ENCODE measurements at places on chromosomes 5 and 9. TPM values are rescaled to one million over a fixed set of nuclear protein-coding genes. Genes with fewer than 3 reads are reported as not detected.

- no peak for DNase-seq
- no peaks in the 10 kb centered on the region for H3K36me3 ChIP-seq
- H3K27me3 ChIP-seq: no peaks in the 10 kb centered on the region
- no peak overlapping the region for H3K4me3 ChIP-seq
These were observed 1028.5 kb downstream of the CDH18 start for GRCh38 chr5:18959535-18959934.

- peak overlapping the region; percentile 56 for H3K4me3 ChIP-seq
- H3K27ac ChIP-seq: no peak overlapping the region
- no peak for DNase-seq
These were observed 730 bp downstream of the ZMYND19 start for GRCh38 chr9:137589441-137590122.

GRCh38 chr5:43192558-43193180 is 644 bp downstream of the NIM1K start:
- H3K4me3 ChIP-seq: peak overlapping the region; percentile 39
- H3K27me3 ChIP-seq: no peaks in the 10 kb centered on the region
- H3K4me1 ChIP-seq: peaks cover 8% of the 10 kb centered on the region
- H3K36me3 ChIP-seq: no peaks in the 10 kb centered on the region
- peak; percentile 42 for DNase-seq

DNA sequence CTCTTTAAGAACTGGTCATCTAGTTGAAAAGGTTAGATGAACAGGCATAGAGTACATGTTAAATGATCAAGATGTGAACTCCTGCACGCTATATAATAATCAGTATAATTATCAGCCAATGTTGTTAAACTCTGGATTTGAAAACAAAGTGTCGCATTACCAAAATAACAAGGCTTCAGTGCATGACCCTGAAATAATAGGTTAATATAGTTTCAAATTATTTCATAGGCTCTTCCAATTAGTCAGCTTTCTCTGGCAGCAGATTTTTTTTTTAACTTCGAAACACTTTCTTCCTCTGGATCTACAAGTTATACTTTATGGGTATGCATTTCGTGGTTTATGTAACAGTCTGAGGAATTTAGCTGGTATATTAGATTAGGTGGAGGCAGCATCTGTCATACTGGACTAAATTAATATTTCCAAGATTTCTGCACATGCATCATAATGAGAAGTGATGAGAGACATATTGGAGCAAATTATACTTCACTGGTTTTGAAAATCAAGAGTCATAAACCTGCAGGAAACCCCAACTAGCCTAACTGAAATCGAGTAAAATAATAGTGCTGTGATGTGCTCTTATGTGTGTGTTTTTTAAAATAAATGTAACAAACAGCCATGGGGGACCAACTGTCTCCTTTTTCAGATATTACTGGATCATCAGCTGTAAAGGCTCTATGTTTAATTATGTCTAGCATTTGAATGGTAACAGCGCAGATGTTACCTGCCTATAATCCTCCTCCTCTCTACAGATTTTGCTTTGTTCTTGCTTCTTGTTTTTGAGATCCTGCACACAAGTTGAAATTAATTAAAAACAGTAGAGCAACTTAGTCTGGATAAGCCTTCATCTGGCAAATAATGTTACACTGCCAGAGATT is 85.9 kb upstream of the CKMT2 start:
- no peak overlapping the region for H3K27ac ChIP-seq
- no peaks in the 10 kb centered on the region for H3K36me3 ChIP-seq

Gene EFNA5
- 17.8 TPM for total RNA-seq

Gene SUSD3
- 38.5 TPM for total RNA-seq

Gene DOCK2
- total RNA-seq: 5.4 TPM

GRCh38 chr9:72586388-72587130 is 65.2 kb downstream of the TMC1 start:
- peak; percentile 33 for DNase-seq
- no peak overlapping the region for H3K4me3 ChIP-seq
- H3K4me1 ChIP-seq: no peaks in the 10 kb centered on the region

DNA sequence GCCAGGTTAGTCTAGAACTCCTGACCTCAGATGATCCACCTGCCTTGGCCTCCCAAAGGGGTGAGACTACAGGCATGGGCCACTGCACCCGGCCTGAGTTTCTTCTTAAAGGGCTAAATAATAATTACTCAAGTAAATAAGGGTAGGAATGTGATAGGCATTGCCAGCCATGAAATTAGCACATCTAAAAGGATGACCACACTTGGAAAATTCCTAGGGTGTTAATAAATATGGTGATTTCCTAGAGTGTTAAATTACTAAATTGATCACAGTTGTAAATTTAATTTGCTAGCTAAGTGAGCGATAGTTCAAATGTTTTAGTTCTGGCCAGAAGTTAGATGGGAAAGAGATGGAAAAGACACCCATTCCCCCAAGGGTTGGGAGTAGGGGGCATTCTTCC is 53.4 kb downstream of the UBAP1 start:
- no peaks in the 10 kb centered on the region for H3K4me1 ChIP-seq
- DNase-seq: no peak
- no peaks in the 10 kb centered on the region for H3K27me3 ChIP-seq
- no peaks in the 10 kb centered on the region for H3K36me3 ChIP-seq

- no peak overlapping the region for H3K27ac ChIP-seq
- no peak overlapping the region for H3K4me3 ChIP-seq
- no peaks in the 10 kb centered on the region for H3K36me3 ChIP-seq
- H3K4me1 ChIP-seq: peaks cover 6% of the 10 kb centered on the region
These were observed 9.6 kb upstream of the TOR4A start for GRCh38 chr9:137267933-137268355.

GRCh38 chr5:108966910-108967309 is 219.2 kb downstream of the FER start:
- H3K27me3 ChIP-seq: no peaks in the 10 kb centered on the region
- no peak for DNase-seq
- no peaks in the 10 kb centered on the region for H3K4me1 ChIP-seq

Data from ovary (tissue), 10 donors.